GM19239 (cell line): ENCODE measurements at places on chromosomes 1 and 21.

DNA sequence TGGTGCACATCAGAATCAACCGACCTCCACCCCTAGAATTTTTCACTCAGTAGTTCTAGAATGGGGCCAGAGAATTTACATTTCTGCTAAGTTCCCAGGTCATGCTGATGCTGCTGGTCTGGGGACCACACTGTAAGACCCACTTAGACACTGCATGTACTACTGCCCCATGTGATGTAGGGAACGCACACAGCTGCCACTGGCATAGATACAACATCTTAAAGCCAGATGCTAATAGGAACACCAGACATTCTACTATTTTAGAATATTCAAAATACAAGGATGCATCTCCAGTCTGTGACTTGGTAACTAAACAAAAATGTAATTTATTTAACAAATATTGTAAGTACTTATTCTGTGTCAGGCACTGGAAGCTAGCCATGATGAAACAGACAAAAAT lies 14.1 kb upstream of the ATP1B1 start:
- DNase-seq: no peak

DNA sequence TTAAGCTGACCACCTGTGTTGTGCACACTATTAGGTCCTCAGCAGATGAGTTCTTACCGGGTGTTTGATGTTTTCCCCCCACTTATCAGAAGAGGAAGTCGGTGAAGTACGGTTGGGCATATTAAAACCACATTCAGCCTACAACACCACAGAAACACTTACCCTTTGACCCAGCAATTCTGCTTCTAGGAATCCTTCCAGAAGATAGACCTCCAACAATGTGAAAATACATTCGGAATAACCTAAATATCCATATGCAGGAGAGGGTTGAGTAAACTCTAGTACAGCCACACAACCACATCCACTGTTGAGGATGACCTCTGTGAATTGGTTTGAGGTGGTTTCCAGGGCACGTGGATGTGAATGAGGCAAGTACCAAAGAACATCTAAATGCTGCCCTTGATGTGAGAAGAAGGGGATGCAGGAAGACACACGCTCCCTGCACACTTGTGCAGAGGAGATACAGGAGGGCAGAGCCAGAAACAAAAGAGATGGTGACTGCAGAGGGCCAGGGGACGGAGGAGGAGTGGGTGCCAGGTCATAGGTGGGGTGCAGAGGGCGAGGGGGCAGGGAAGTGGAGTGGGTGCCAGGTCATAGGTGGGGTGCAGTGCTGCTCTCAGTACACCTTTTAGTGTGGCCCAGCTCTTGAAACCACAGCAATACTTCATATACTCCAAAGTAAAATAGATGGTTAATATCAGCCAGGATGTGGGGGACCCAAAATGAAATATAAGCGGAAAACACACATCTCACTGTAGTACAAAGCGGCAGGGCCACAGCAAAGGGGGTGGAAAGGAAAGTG lies 12.8 kb downstream of the ADARB1 start:
- no peak for DNase-seq

DNA sequence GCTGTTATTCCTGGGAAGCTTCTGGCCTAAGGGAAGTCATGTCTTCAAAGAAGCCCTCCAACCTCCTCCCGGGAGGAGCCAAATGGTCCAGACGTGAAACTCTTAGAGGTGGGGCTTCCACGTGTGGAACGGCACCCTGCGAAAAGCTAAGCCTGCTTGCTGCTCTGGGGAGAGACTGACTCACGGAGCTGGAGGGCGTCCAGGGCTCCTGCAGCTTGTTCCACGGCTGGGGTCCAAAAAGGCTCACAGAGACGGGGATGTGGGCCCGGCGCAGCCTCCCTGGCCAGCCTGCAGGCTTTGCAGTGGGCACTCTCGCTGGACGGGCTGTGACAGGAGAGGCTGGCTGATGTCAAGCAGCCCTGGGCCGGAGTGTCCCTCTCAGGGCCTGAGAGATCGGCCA lies 105.1 kb downstream of the COLGALT2 start:
- no peak for DNase-seq

DNA sequence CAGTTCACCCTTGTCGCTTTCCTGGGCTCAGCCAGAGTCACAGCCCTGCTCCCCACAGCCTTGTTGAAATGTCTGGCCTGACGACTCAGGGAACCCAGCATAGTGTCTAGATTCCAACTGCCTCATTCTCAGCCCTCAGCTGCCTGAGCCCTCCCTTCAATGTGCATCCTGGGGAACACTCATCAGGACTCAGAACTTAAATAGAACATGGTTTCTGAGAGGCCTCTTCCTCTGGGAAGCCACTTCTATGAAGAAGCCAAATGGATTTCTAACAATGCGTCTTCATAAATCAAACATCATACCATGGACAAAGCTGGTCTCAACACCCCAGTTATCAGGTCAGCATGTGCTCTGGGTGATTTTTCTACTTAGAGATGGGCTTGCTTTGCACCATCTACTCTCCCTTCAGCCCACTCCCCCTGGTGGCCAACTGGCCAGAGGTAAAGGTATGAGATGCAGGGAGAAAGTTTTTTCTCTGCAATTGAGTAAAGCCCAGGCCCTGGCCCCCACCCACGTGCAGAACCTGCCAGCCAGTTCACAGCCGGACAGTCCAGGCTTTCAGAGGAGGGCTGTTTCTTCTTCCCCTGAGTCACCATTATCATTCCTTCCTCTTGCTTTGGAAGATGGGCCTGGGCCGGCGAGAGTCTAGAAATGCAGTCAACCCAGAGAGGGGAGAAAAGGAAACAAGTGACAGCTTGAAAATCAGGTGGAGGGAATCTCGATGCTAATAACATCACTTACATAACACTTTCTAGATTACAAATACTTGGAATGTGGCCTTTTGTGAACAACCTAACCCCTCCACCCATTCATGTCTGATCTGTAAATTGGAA lies 32.1 kb downstream of the CD244 start:
- peak; percentile 35 for DNase-seq
